CD4-positive, alpha-beta T cell treated with Interleukin-4 for 4 hours (primary cell): ENCODE measurements at places on chromosomes 2 and 18.

DNA sequence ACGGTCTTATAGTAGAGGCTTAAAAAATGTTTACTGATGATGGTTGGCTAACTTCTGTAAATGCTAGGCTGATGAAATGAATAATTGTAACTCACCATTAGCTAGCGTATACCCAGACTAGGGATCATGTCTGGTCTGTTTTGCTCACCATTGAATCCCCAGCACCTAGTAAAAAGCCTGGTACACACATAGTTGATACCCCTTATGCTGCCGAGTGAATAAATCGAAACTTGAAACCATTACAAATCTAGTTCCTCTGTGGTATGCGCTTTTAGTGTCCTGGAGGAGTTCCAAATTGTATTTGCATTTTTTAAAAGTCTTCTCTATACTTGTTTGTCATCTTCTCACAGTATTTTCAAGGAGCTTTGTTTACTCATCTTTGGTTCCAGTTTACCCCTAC, 1.3 kb downstream of the TAF1B start:
- DNase-seq = peak; percentile 25

DNA sequence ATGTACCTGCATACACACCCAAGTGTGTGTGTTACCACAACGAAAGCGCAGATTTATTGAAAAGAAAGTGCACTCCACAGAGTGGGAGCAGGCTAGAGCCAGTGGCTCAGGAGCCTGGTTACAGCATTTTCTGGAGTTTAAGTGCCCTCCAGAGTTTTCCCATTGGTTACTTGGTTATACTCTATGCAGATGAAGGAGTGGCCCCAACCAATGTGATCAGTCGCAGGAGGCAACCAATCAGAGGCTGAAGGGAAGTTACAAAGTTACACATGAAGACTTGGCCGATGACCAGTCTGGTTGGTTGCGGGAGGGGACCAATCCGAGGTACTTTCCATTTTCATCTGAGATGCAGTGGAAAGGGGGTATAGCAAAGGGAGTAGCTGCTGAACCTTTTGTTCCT, 13.5 kb upstream of the PRLH start:
- no peak for DNase-seq

DNA sequence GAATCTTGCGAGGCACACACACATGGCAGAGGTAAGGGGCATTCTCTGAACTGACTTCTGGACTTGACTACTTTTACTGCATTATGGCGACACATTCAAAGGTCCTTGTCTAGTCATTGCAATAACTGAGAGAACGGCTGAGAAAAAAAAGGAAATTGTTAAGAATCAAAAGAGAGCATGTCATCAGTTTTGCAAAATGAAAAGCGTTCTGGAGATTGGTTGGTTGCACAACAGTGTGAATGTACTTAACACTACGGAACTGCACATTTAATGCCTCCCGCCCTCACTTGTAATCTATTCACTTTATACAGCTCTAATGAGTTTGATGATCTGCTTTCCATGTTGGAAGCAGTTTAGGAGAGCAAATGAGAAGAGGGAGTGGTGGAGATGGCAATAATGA, 68.5 kb upstream of the NFU1 start:
- DNase-seq = no peak

GRCh38 chr2:26668041-26668440, 24.5 kb upstream of the KCNK3 start:
- no peak for DNase-seq

GRCh38 chr18:58391932-58392323, 237.0 kb downstream of the ALPK2 start:
- DNase-seq = no peak

- DNase-seq = no peak
These were observed 336.9 kb upstream of the PIK3C3 start for GRCh38 chr18:41618147-41618546.

DNA sequence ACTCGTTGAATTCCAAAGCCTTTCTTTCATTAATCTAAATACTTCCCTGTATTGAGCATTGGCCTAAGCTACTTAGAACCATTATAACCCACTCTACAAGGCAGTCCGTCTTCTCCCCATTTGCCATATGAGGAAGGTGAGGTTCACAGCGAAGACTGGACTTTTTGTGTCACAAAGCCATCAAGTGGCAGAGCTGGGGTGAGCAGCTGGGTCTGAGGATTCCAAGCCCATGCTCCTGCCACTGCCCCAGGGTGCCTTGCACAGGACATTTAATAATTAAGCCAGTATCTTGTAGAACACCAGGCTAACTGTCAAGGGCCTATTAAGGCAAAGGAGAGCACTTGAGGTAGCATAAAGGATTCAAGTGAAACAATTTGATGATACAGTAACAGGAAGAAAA, 68.8 kb upstream of the ZNF397 start:
- DNase-seq = no peak

GRCh38 chr2:200314976-200315567, 8.6 kb downstream of the SPATS2L start:
- no peak for DNase-seq

DNA sequence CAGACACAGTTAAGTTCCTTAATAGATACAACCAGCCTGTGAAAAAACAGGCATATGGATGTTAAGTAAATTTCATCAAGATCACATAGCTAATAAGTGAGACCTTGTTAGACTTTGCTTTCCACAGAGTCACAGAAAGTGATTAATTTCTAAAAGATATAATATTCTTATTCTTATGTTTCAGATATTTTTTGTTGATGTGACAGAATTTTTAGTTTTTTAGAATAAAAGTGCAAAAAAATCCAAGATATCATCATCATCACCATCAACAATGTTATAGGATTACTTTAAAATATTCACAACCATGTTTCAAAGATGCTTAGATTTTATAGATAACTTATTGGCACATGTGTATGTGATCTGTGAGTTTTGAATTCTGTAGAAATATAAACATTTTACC, 132.3 kb upstream of the ITGA4 start:
- DNase-seq = no peak

- DNase-seq = no peak
These were observed 57.7 kb downstream of the BIN1 start for GRCh38 chr2:127048969-127049897.

- no peak for DNase-seq
These were observed 36.2 kb downstream of the WIPF1 start for GRCh38 chr2:174561283-174561971.

GRCh38 chr2:209753020-209753419, 18.6 kb upstream of the UNC80 start:
- no peak for DNase-seq

DNA sequence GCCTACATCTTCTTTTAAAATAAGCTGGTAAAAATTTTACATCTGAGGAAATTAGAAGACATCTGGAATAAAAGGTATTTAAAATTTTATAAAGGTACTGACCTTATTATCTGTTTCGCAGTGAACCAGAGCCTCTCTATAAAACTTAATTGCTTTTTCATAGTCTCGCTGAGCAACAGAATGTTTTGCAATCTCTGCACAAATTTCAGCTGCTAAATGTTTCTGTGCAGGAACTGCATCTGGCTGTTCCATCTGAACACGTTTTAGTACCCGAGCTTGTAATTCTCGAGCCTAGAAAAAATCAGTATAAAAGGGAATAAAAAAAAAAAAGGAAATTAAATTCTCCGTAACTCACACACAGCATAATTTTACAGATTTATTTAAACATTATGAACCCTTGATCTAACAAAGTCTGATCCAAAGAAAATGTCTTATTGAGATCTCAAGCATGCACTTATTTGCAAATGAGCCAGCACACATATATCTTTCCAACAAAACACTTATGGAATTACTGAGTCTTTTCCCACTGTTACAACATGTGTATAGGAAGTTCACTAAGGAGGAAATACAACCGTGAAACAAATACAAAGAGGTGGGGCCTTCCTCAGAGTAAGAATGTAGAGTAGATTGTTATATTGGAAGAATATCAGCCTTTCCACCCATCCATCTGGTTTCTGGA, 51.8 kb downstream of the TTC21B start:
- DNase-seq = no peak

- DNase-seq = no peak
These were observed 16.2 kb upstream of the ESPNL start for GRCh38 chr2:238083919-238084318.

DNA sequence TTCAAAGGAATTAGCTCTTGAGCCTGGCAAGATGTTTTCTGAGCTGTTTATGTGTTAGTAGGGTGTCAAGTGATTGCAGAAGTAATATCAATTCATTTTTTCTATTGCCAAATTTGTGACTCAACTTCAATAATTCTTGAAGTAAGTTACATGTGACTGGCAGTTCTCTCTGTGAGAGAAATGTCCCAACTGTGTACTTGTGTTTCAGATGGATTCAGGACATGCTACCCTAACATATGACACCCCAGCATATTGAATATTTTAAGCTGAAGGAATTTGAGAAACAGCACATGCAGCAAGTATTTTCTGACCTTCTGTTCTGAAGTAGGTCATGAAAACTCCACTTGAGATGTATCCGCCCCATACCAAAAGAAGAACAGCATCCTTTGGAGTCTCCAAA, 263.6 kb downstream of the XIRP2 start:
- DNase-seq = no peak

GRCh38 chr2:224650815-224651439, 65.2 kb downstream of the CCDC195 start:
- peak; percentile 54 for DNase-seq

- DNase-seq = no peak
These were observed 154.1 kb downstream of the EN1 start for GRCh38 chr2:118693287-118693822.

DNA sequence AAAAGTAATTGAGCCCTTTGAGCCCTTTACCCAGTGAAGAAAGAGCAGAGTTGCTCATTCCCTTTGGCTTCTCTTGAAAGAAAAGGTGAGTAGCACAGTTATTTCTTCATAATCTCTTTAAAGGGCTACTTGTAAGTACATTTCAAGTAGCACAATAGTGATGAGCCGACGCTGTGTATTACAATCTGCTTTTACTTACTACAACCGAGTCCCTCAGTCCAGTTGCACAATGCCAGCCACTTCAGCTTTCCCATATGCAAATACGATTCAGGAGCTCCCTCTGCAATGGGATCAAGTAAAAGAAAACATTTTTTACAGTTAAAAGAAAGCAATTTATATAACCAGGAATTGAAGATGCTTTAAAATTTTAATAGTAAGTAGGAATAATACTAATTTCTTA, 868.5 kb downstream of the RNF144A start:
- no peak for DNase-seq

GRCh38 chr2:238942726-238943300, 94.9 kb downstream of the TWIST2 start:
- DNase-seq = no peak

GRCh38 chr2:200225951-200226350, 80.5 kb upstream of the SPATS2L start:
- DNase-seq = no peak

- DNase-seq = no peak
These were observed 52.8 kb downstream of the TMEM178A start for GRCh38 chr2:39718483-39718882.

DNA sequence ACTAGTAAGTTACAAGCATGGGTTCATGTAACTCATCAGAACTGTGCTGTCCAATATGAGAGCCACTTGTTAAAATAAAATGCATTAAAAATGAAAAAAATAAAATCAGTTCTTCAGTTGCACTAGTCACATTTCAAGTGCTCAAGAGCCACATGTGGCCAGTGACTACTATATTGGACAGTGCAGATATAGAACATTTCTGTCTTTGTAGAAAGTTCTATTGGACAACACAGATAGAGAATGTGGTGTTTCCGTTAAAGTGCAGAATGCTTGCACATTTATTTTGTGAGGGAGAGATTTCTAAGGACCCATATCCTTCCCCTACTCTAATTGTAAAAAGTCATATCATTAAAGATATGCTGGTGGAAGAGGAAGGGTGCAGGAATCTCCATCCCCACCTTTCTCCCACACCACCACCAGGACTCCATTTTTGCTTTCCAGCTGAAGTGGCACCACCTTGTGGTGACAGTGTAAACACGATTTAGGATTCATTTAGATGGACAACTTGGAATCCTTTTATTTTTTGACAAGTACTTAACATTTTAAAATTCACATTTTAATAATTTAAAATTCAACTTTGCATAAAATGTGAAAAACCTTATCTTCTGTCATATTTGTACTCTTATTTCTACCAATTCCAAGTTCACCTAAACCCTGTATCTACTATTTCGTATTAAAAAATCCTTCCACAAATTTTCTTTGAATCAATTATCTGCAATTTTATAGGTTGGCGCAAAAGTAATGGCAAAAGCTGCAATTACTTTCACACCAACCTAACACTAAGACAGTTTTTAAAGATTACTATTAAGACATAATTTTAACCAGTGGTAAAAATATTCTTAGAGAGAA, 9.4 kb upstream of the CD302 start:
- DNase-seq = no peak

GRCh38 chr18:28766721-28767120, 589.8 kb upstream of the CDH2 start:
- DNase-seq = no peak

DNA sequence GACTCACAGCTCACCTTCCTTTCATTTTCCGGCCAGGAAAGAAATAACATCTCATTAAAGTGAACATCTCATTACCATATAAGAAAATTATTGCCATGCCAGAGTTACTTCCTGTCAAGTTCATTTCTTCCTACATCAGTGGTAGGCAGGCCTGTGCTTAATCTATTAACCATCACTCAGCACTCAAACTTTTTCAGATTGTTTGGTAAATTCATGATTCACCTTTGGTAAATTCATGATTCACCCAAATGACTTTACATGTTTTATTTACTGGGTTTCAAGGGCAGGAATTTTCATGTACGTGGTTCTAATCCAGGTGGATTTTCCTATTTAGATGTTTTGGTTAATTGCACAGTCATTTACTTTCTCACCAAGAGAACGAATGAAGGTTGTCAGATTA, 116.5 kb downstream of the CSRNP3 start:
- DNase-seq = no peak

DNA sequence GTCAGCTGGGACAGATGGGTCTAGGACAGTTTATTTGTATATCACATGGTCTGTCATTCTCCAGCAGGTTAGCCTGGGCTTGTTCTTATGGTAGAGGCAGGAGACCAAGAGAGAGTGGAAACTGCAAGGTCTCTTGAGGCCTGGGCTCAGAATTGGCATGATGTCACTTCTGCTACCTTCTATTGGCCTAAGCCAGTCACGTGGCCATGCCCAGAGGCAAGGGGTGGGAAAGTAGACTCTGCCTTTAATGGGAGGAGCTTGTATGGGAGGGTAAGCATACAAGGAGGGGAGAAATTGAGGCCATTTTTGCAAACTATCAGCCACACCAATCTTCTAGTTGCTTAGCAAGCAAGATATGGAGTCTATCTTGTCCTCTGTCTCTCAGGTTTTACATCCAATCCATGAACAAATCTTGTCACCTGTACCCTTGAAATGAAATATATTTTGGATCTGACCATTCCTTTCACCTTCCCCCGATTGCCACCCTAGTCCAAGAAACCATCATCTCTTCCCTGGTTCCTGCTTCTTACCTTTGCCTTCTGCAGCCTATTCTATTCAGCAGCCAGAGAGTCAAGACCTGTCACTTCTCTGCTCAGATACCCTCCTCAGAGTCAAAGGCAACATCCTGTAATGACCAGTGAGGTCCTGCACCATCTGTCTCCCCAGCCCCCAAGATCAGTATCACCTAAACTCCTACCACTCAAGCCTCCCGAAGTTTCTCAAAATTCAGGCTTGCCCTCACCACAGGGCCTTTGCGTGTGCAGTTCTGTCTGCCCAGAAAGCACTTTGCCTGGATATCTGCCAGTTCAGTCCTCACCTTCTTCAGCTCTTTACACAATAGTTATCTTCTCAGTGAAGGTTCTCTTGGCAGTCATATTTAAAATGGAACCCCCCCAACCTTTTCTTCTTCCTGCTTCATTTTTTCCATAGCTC, 240.0 kb downstream of the LOXHD1 start:
- no peak for DNase-seq

- DNase-seq = no peak
These were observed 62.0 kb downstream of the REEP1 start for GRCh38 chr2:86275384-86275799.

- DNase-seq = no peak
These were observed 96.0 kb upstream of the FHL2 start for GRCh38 chr2:105494683-105495425.
